ENCODE measurements at places on chromosomes 6 and 20. TPM values are rescaled to one million over a fixed set of nuclear protein-coding genes. Genes with fewer than 3 reads are reported as not detected.
A peak's percentile ranks its signal among the peaks of the same experiment; 100 is the strongest.

GRCh38 chr20:4549711-4550259 lies 171.9 kb upstream of the PRND start:
- no peak for DNase-seq
- no peaks in the 10 kb centered on the region for H3K27me3 ChIP-seq
- H3K36me3 ChIP-seq, result no peaks in the 10 kb centered on the region
- no peak overlapping the region for H3K4me3 ChIP-seq
- no peak overlapping the region for H3K27ac ChIP-seq

DNA sequence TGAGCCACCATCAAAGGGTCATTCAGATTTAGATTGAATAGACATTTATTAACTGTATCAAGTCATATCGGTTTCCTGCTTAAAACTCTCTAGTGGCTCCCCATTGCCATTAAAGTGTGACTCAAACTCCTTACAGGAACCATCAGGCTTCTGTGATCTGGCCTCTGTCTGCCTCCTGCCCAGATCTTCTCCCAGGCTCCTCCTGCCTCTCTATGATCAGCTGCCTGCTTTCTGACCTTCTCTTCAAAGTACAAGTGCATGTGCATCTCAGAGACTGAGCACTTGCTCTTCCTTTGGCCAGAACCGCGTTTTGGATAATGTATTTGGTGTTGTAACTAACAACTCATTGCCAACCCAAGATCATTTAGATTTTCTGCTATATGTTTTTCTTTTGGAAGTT lies 52.7 kb downstream of the IL20RA start:
- H3K4me3 ChIP-seq, result no peak overlapping the region
- H3K36me3 ChIP-seq, result no peaks in the 10 kb centered on the region
- H3K27me3 ChIP-seq, result no peaks in the 10 kb centered on the region
- H3K4me1 ChIP-seq, result peaks cover 3% of the 10 kb centered on the region

DNA sequence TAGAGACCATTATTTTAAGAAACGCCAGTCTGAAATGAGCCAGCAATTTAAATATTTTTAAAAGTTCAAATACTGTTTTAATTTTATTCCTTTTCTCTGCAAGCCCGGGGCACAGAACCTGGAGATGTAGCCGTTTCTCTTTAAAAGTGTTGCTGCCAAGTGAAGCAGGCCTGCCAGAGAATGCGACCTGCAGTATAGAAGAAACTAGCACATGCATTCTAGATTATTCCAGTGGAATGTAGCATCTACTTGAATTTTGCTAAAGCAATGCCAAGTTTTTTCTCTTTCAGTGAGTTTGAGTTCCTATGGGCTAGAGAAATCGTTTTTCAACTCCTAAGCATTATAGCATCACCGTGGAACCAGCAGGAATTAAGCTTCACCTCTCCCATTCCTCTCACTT lies 101.3 kb downstream of the QRSL1 start:
- DNase-seq, result no peak
- no peak overlapping the region for H3K27ac ChIP-seq
- H3K4me3 ChIP-seq, result no peak overlapping the region
- no peaks in the 10 kb centered on the region for H3K27me3 ChIP-seq

DNA sequence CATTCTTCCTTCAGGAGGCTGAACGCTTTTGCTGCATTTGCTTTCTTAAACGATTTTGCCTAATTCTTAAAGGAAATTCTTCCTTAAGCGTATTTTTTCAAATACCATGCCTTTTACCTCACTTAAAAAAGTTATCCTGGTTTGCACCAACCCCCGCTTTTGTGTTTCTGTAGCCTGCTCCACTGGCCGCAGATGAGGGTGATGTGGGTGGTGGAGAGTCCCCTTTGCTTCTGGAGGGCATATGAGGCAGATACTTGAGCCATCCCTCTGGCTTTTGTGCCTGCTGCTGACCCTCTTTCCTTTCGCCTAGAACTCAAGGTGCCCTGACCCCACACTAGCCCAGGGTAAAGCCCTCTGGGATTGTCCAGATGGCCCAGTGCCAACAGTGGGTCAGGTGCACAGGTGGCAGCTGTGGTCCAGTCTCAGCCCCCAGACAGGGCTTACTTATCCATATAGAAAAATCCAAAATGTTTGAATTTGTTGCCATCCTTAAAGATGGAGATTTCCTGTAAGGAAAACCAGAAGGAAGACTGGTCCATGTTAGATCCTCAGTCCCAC lies 43.9 kb downstream of the SPATA2 start:
- H3K27ac ChIP-seq, result no peak overlapping the region
- no peak overlapping the region for H3K4me3 ChIP-seq
- H3K36me3 ChIP-seq, result no peaks in the 10 kb centered on the region
- DNase-seq, result no peak
- H3K27me3 ChIP-seq, result no peaks in the 10 kb centered on the region
- peaks cover 5% of the 10 kb centered on the region for H3K4me1 ChIP-seq

DNA sequence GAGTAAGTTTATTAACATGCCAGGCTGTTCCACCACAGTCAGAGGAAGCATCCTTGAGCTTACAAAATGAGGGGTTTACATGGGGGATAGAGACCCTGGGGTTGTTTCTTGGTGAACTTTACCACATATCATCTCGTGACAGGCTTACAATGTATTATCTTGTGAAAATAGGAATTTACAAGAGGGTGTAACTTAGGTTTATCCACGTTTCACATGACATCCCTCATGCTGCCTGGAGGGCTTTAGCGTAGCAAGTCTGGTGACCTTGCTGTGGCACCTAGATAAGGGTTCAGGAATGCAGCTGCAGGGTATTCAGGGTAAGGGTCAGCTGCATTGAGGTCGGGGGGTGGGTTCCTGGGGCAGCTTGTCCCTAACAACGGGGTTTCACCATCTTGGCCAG lies 154.6 kb upstream of the ARG1 start:
- H3K27me3 ChIP-seq, result no peaks in the 10 kb centered on the region
- no peaks in the 10 kb centered on the region for H3K36me3 ChIP-seq
- H3K4me1 ChIP-seq, result no peaks in the 10 kb centered on the region
- no peak for DNase-seq
- no peak overlapping the region for H3K27ac ChIP-seq
- no peak overlapping the region for H3K4me3 ChIP-seq

The PRDM13 gene
- not detected for total RNA-seq

The TCF15 gene
- 0.30 TPM for total RNA-seq

GRCh38 chr20:4283016-4283415 lies 267.7 kb upstream of the RNF24 start:
- no peaks in the 10 kb centered on the region for H3K27me3 ChIP-seq
- H3K27ac ChIP-seq, result no peak overlapping the region
- H3K4me3 ChIP-seq, result no peak overlapping the region
- no peak for DNase-seq
- no peaks in the 10 kb centered on the region for H3K4me1 ChIP-seq

DNA sequence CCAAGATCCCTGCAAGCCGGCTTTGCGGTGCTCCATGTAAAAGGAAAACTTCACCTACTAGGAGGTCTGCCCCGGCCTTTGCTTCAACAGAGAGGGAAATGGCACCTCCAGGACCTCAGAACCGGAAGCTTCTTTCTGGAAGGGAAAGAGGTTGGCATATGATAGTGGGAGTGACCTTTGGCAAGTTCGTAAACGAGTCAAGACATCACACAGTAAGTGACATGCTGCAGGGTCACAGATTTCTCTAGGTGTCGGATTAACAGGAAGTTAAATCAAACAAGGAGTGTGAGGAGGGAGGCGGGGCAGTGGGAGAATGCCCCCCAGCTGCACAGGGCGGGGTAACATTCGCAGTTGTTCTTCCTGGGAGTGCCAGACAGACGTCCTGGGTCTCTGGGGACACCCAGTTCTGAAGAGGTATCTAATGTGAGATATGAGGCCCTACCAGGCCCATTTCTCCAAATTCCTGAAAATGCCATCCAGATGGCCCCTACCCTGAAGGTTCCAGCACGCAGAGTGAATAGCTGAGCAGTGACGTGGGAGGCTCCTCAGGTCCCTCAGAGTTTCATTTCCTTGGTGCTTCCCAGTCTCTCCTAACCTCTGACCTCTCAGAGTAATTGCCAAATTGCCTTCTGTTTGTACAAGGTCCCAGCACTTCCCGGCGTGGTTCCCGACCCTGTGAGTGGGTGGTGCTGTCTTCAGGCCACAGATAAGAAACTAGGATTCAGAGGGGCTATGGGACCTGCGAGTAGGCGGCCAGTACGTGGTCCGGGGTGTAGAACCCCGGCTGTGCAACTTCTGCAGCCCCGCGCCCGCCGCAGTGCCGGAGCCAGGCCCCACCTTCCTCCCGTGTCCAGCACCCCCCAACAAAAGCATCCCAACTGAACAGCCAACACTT lies 1.9 kb downstream of the RRBP1 start:
- peak; percentile 56 for DNase-seq
- peak overlapping the region; percentile 66 for H3K4me3 ChIP-seq
- H3K27ac ChIP-seq, result peak overlapping the region; percentile 35
- H3K27me3 ChIP-seq, result no peaks in the 10 kb centered on the region
- peaks cover 4% of the 10 kb centered on the region for H3K4me1 ChIP-seq
- no peaks in the 10 kb centered on the region for H3K36me3 ChIP-seq

The BACH2 gene
- total RNA-seq, result 17.6 TPM

DNA sequence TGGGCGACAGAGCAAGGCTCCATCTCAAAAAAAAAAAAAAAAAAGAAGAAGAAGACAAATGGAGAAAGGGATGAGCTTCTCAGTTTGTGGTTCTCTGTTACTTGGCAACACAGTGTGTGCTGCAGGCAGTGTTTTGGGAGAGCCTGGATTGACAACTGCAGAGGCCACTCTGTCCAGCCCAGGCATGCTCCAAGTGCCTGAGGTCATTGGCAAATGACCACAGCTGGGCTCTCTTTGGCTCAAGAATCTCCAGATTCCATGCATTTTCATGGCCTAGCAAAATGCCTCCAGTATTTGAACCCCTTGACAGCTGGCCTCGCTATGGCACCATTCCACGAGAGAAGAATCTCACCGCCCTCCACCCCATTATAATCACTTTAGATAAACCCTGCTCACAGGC lies 126.2 kb downstream of the ANKRD60 start:
- DNase-seq, result no peak
- H3K27me3 ChIP-seq, result no peaks in the 10 kb centered on the region
- no peak overlapping the region for H3K4me3 ChIP-seq
- no peaks in the 10 kb centered on the region for H3K36me3 ChIP-seq
- H3K27ac ChIP-seq, result no peak overlapping the region

GRCh38 chr6:28977341-28978132 lies 27.6 kb downstream of the ZNF311 start:
- no peaks in the 10 kb centered on the region for H3K36me3 ChIP-seq
- H3K4me1 ChIP-seq, result peaks cover 3% of the 10 kb centered on the region
- no peaks in the 10 kb centered on the region for H3K27me3 ChIP-seq
- no peak overlapping the region for H3K4me3 ChIP-seq

The DDO gene
- total RNA-seq, result 0.73 TPM

The ENPP5 gene
- total RNA-seq, result 4.7 TPM

DNA sequence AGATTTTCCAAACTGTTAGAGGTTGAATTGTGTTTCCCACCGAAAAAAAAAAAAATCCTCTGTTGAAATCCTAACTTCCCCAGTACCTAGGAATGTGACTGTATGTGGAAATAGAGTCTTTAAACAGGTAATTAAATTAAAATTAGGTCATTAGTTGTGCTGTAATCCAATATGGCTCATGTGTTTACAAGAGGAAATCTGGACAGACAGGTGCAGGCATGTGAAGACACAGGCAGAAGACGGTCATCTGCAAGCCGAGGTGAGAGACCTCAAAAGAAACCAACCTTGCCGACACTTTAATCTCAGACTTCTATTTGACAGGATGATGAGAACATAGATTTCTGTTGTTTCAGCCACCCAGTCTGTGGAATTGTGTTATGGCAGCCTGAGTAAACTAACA lies 28.6 kb upstream of the EZR start:
- no peak overlapping the region for H3K27ac ChIP-seq
- no peak overlapping the region for H3K4me3 ChIP-seq
- no peaks in the 10 kb centered on the region for H3K4me1 ChIP-seq
- DNase-seq, result no peak
- no peaks in the 10 kb centered on the region for H3K36me3 ChIP-seq
- H3K27me3 ChIP-seq, result no peaks in the 10 kb centered on the region

The GJA10 gene
- not detected for total RNA-seq

- peaks cover 2% of the 10 kb centered on the region for H3K4me1 ChIP-seq
- no peak overlapping the region for H3K4me3 ChIP-seq
- no peaks in the 10 kb centered on the region for H3K36me3 ChIP-seq
- no peak overlapping the region for H3K27ac ChIP-seq
- DNase-seq, result no peak
- no peaks in the 10 kb centered on the region for H3K27me3 ChIP-seq
These were observed 35.7 kb downstream of the UBR2 start for GRCh38 chr6:42599558-42599957.

- H3K27ac ChIP-seq, result no peak overlapping the region
- peaks cover 8% of the 10 kb centered on the region for H3K4me1 ChIP-seq
- no peaks in the 10 kb centered on the region for H3K36me3 ChIP-seq
These were observed 2.9 kb downstream of the AVP start for GRCh38 chr20:3081641-3082040.

- H3K4me3 ChIP-seq, result no peak overlapping the region
- no peak for DNase-seq
- H3K36me3 ChIP-seq, result no peaks in the 10 kb centered on the region
- no peak overlapping the region for H3K27ac ChIP-seq
- no peaks in the 10 kb centered on the region for H3K27me3 ChIP-seq
These were observed 11.5 kb upstream of the RPS6KA2 start for GRCh38 chr6:166638573-166638964.

The PREP gene
- total RNA-seq, result 21.8 TPM

- H3K4me3 ChIP-seq, result no peak overlapping the region
- DNase-seq, result peak; percentile 39
- H3K4me1 ChIP-seq, result no peaks in the 10 kb centered on the region
- H3K27me3 ChIP-seq, result no peaks in the 10 kb centered on the region
- H3K27ac ChIP-seq, result no peak overlapping the region
- no peaks in the 10 kb centered on the region for H3K36me3 ChIP-seq
These were observed 455.1 kb upstream of the CITED2 start for GRCh38 chr6:139829576-139829975.

The MCHR2 gene
- not detected for total RNA-seq

DNA sequence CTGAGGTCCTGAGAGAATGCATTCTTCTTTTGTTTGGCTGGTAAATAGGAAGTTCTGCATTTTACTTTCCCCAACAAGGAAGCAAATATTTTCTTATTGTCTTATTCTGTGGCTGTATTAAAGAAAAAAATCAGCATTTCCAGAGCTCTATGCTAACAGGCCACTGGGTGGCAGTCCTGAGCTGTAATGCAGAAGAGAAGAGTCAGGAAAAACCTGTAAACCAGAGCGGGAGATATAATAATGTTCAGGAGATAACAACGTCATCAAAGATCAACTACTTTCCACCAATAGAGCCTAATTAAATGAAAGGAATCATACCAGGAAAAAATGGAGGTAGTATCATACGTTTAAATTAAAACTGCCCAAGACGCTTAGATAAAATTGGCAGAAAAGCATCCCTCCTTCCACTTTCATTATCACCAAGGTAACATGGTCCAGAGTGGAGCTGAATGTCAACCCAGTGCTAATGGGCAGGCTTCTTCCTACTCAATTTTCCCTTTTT lies 55.6 kb upstream of the CARMIL1 start:
- H3K4me1 ChIP-seq, result no peaks in the 10 kb centered on the region
- peak; percentile 76 for DNase-seq
- no peaks in the 10 kb centered on the region for H3K36me3 ChIP-seq
- peak overlapping the region; percentile 12 for H3K4me3 ChIP-seq
- H3K27me3 ChIP-seq, result no peaks in the 10 kb centered on the region

GRCh38 chr6:158009935-158010585 lies 28.4 kb downstream of the SYNJ2 start:
- no peaks in the 10 kb centered on the region for H3K27me3 ChIP-seq
- H3K4me3 ChIP-seq, result no peak overlapping the region
- no peak for DNase-seq
- H3K4me1 ChIP-seq, result peaks cover 13% of the 10 kb centered on the region
- H3K36me3 ChIP-seq, result no peaks in the 10 kb centered on the region

- H3K36me3 ChIP-seq, result no peaks in the 10 kb centered on the region
- no peak for DNase-seq
- H3K27me3 ChIP-seq, result no peaks in the 10 kb centered on the region
- H3K4me1 ChIP-seq, result no peaks in the 10 kb centered on the region
- no peak overlapping the region for H3K27ac ChIP-seq
These were observed 176.7 kb downstream of the HACE1 start for GRCh38 chr6:104682722-104683643.

The ZSCAN23 gene
- total RNA-seq, result 6.8 TPM

Measured in ovary (tissue), 10 donors.